ENCODE measurements at places on chromosomes 4 and X.
A peak's percentile ranks its signal among the peaks of the same experiment; 100 is the strongest.

- no peak for DNase-seq
Observed at GRCh38 chr4:86775061-86775460, 74.1 kb downstream of the SLC10A6 start.

DNA sequence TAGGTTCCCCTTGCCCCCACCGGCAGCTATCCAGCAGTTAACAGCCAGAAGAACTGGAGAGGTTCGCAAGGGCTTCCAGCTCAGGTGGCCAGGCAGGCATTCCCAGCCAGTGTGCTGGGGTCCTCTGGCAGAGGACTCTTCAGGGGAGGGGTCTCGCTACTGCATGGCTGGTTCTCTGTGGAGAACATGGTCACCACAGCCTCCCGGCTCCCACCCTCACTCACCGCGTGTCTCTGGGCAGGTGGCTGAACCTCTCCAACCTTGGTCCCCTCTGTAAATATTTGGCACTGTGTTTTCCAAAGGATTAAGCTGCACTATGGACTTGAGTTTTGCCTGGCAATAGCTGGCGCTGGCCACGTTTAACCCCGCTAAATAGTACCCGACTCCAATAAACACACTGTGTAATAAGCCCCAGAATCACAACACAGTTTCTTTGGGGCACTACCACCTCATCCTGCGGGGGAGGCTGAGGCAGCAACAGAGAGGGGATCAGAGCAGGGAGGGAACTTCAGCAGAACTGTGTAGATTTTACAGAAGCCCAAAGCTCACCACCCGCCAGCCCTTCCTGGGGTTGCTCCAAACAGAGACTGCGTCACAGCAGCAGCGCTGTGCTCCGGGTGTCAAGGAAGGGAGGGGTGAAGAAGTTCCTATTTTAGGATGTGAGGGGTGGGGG, 15.2 kb downstream of the BCOR start:
- DNase-seq, result no peak

GRCh38 chr4:94676970-94677369, 80.8 kb upstream of the BMPR1B start:
- no peak for DNase-seq

- no peak for DNase-seq
Observed at GRCh38 chrX:78532363-78532762, 126.8 kb downstream of the RTL3 start.

DNA sequence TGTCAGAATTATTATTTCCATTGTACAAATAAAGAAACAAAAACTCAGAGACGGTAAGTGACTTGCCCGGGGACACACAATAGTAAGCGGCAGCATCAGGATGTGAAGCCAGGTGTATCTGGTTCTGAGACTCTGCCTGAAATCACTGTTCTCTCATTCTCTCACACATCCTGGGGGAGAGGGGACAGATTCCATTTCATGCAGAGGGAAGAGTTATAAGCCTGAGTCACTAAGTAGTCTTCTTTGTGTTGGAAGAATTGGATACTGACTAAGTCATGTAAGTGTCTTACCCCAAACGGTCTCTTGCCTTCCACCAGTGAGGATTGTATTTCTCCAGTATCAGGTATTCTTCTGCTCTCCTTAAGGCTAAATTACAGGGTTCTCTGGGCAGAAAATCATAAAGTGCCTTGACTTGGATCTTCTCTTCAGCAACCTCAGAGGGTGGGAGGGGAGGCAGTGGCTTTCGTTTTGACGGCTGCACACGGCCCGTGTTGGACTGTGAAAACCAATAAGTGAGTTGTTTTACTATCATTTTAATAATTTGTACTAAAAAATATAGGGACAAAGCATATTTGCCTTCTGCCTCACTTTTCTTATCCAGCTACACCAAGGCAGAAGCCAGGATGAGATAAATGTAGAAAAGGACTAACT, 21.9 kb downstream of the TXK start:
- peak; percentile 46 for DNase-seq

DNA sequence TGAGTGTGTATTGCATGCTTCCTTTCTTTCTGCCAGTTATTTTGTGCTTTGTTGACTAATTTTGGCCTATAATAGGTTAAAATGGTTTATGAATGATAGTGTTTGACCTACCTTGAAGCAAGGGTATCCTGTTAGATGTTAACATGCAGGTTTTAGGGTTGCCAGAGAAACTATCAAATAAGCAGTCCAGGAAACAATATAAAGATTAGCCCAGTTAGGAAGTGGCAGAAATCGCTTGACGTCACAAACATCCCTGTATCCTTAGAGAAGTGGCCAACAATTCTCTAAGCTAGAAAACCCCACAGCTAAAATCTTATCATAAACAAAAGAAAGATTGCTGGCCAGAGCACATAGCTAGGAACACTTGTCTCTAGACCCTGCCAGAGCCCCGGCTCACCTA, 3.8 kb downstream of the NAP1L5 start:
- DNase-seq, result no peak

- DNase-seq, result no peak
Observed at GRCh38 chr4:791898-792625, 33.9 kb downstream of the CPLX1 start.

DNA sequence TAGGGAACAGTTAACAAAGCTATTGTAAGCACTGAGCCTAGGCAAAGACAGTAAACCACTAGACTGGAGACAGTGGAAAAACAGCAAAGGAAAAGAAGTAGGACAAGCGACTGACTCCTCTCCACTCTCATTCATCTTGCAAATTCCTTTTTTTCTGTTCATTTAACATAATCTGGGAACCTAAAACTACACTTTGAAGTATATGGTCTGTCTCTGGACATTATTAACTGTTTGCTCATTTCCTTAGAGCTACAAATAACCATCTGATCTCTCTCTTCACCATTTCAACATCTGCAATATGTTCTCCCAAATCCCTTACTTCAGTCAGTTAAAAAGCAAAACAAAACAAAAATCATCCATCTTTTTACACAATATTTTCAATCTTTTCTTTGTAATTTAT, 642 bp downstream of the HMGN5 start:
- DNase-seq, result no peak

DNA sequence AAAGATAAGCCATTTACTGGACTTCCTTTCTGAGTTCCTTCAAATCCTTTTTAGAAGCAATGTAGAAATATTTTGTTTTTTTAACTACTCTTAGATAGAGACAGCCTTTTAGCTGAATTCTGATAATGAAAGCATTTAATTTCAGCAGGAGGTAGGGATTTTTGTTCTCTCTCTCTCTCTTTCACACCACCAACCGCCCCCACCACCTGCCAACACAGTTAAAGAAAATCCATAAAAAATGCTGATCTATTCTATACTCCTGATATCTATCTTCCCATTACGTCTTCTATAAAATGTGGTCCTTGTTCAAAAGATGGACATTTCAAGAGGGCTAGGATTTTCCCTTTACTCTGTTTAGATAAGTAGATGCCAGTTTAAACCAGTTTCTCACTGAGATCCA, 104.5 kb downstream of the DCLK2 start:
- DNase-seq, result no peak

DNA sequence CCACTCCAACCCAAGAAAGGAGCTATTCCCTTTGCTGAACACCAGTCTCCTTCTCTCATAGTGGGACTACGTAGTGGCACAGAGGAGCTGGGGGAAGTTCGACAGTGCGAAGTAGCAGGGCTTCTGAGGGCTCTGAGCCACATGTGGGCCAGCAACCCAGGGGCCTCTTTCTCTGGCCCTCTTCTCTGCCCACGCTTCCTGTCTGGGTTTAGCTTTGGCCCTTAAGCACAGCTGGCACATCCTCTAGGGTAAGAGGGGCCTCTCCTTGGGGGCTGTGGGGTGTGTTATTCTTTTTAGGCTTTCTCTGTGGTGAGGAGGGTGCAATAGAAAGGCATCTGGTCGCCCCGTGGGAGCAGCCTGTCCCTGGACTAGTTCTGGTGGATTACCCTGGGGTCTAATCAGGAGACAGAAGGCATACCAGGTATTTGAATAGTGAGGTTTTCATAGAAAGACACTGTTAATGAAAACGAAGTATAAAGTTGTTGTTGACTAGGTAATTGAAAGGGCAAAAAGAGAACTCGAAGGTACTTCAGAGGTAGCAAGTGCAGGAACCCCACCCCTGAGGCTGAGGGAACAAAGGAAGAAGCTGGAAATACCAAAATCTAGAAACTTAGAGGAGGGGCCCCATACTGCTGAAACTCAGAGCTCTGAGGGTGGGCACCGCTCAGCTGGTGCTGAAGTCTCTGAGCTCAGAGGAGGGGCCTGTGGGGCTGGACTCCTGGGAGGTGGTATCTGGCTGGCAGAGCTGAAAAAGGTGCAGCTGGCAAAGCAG, 151.9 kb upstream of the RPS6KA3 start:
- peak; percentile 11 for DNase-seq

- no peak for DNase-seq
Observed at GRCh38 chrX:27571164-27571563, 19.0 kb upstream of the DCAF8L2 start.

DNA sequence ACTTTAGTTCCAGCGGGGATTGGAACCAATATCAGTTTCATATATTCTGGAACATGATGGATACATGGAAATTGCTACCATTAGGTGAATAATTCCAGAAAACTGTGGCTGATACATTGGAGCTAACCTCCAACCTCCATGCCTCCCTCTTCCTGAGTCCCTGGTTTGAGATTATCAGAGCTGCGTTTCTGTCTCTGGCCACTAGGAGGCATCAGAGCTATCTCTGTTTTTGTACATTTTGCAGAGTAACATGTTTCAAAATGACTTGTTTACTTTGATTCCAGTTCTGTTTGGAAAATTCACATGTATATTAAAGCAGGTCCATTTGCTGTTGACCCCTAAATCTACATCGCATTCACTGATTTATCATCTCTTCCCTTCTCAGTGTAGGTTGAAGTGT, 2.4 kb upstream of the RAB40AL start:
- DNase-seq, result peak; percentile 8

DNA sequence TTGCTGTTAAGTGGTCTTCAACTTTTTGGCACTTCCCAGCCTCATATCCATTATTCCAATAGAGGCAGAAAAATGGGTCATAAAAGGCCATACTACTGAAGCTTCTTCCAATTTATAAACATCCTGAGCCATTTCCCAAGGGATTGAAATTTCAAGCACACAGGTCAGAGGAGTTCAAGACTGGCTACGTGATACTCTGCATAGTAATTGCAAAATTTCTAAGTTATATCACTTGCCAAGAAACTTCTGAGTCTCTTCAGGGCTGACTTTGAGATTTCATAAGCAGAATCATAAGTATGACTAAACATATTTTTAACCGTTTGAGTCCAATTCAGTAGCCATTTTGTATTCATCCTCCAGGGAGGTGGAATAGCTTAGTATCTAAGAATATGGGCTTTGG, 75.6 kb upstream of the RXFP1 start:
- no peak for DNase-seq

DNA sequence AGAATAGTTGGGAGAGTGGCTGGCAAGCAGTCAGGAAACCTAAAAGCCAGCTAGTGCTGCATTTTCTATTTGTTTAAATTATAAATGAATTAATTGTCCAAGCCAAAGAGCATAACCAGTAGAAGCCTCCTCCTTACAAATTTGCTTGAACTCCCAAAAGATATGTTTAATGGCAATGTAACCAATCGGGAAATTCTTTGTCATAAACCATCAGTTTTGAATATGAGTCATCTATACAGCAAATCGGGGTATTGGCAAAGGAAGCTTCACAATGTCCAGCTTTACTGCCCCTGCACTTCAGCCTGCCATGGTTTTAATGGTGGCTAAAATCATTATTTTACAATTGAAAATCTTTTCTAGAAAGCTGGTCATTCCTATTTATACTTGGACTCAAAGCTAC, 216.6 kb downstream of the SHROOM3 start:
- no peak for DNase-seq

GRCh38 chrX:21847342-21847741, 7.9 kb downstream of the MBTPS2 start:
- DNase-seq, result no peak

GRCh38 chr4:31784558-31784957, 1064.4 kb downstream of the PCDH7 start:
- DNase-seq, result no peak

- DNase-seq, result no peak
Observed at GRCh38 chr4:7031558-7032449, 11.4 kb upstream of the TADA2B start.

- DNase-seq, result no peak
Observed at GRCh38 chr4:152089584-152089983, 328.8 kb upstream of the GATB start.

GRCh38 chrX:78307665-78308064, 19.7 kb downstream of the CYSLTR1 start:
- DNase-seq, result no peak

DNA sequence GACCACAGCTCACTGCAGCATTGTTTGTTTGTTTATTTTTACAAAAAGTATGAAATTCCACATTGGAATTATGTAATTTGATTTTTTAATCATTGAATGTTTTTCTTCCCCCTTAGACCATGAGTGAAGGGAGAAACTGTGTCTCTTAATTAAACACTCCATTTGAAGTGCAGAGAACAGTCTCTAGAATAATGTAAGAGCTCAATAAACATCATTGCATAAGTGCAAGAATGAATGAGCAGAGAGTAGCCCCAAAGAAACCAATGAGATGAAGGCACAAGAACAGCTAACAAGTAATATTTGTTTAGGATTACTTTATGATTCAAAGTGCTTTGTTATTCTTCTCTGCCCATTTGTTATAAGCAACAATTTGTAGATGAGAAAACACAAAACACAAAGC, 921.3 kb upstream of the LCORL start:
- no peak for DNase-seq

DNA sequence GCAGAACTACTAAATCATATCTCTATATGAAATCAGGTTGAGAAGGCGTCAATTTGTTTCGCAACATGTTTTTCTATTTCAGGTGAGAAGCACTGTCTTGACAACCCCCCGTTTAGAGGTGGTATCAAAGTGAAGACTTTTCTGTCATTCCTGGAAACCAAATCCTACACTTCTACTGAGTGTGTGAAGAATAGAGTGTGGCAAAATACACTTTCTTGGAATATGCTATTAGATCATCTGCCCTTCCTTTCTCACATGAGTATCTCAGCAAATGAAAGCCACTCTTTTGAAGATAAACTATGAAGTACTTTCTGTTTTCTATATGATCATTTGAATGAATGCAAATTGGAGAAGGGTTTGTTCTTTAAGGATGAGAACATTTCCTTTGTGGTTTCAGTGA, 174.0 kb upstream of the FMR1 start:
- no peak for DNase-seq

DNA sequence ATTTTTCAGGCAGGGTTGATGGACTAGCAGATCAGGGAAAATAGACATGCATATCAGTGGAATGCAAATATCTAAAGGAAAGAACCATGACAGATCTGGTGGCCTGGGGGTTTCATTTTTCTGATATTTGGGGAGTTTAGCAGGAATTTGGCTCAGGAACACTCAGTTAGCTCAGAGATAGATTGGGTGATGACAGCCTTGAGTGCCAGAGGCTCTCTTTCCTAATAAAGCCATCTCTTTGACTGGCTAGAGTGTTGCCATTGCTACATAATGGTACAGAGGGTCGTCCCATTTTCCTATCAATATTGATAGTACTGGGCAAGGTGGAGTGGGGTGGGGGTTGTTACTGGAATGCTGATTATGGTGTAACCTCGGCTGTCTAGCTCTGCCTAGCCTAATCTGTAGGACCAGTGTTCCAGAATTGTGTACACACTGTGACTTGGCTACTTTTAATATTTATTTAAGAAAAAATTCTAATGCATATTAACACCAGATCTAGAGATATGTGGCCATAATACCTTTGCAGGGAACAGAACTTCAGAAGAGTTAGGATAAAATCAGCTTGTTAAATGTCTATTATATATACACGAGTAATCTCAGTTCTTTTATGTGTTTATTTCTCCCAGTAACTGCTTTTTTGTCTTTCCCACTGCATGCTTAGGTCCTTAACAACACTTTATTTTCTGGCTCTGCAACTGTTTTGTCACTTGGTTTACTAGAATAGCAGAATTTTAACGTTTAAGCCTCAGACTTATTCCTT, 145.0 kb upstream of the SPOCK3 start:
- DNase-seq, result no peak

- no peak for DNase-seq
Observed at GRCh38 chr4:77493829-77494551, 111.6 kb upstream of the CXCL13 start.
